ENCODE measurements at places on chromosomes 5 and 9.

- no peak for DNase-seq
- H3K4me1 ChIP-seq = no peaks in the 10 kb centered on the region
- no peak overlapping the region for H3K4me3 ChIP-seq
- no peak overlapping the region for H3K27ac ChIP-seq
- no peaks in the 10 kb centered on the region for H3K27me3 ChIP-seq
Measured at GRCh38 chr9:95273369-95274022, 44.0 kb downstream of the FANCC start.

GRCh38 chr5:12837592-12837991 is 933.3 kb upstream of the CTNND2 start:
- H3K36me3 ChIP-seq = no peaks in the 10 kb centered on the region
- H3K4me1 ChIP-seq = no peaks in the 10 kb centered on the region
- no peak for DNase-seq
- no peaks in the 10 kb centered on the region for H3K27me3 ChIP-seq
- no peak overlapping the region for H3K4me3 ChIP-seq
- no peak overlapping the region for H3K27ac ChIP-seq

DNA sequence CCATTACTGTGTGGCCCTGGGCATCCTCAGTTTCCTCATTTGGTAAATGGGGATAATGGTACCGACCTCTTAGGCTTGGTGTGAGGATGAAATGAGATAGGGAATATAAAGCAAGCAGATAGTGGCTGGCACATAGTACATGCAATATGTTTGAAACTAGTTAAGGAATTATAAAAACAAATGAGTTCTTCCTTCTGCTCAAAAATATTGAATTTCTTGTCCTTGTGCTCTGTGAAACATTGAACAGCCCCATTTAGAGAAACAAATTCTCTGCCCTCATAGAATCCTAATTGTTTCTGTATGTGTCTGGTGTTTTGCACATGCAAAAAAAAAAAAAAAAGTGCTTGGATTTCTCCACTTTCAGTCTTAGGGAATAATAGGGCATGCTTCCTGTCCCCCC is 39.7 kb downstream of the PTCD2 start:
- H3K27ac ChIP-seq = no peak overlapping the region
- no peaks in the 10 kb centered on the region for H3K27me3 ChIP-seq
- no peak overlapping the region for H3K4me3 ChIP-seq
- peaks cover 12% of the 10 kb centered on the region for H3K4me1 ChIP-seq
- H3K36me3 ChIP-seq = peaks cover 8% of the 10 kb centered on the region
- no peak for DNase-seq

DNA sequence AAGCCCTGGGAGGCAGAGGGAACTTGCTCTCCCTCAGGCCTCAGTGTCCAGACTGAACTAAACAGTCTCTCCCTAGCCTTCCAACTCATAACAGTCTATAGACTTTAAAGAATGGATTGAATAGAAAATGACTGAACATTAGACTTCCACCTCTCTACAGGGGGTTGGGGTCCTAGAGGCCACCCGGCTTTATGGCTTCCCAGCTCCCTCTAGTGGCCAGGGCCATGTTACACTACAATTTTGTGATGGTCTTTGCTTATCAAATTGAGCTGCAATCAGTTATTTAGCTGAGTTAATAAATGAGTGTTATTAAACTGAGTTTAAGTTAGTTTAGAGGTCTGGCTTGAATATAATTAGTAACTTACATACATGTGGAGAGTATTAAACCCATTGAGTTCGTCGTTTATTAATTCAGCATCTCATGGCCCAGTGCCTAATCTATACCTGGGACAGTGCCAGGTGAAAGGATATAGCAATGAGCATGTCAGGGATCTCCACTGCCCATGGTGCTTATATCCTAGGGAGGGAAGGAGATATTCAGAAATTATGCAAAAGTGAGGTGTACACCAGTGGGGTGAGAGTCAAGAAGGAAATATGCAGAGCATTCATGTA is 105.2 kb downstream of the SH3TC2 start:
- no peak for DNase-seq
- peaks cover 3% of the 10 kb centered on the region for H3K27me3 ChIP-seq
- no peaks in the 10 kb centered on the region for H3K4me1 ChIP-seq
- no peak overlapping the region for H3K4me3 ChIP-seq

- no peak overlapping the region for H3K4me3 ChIP-seq
- DNase-seq = no peak
- no peak overlapping the region for H3K27ac ChIP-seq
- no peaks in the 10 kb centered on the region for H3K4me1 ChIP-seq
- peaks cover 2% of the 10 kb centered on the region for H3K36me3 ChIP-seq
- H3K27me3 ChIP-seq = no peaks in the 10 kb centered on the region
Measured at GRCh38 chr5:69416180-69416579, 1.3 kb downstream of the MARVELD2 start.

DNA sequence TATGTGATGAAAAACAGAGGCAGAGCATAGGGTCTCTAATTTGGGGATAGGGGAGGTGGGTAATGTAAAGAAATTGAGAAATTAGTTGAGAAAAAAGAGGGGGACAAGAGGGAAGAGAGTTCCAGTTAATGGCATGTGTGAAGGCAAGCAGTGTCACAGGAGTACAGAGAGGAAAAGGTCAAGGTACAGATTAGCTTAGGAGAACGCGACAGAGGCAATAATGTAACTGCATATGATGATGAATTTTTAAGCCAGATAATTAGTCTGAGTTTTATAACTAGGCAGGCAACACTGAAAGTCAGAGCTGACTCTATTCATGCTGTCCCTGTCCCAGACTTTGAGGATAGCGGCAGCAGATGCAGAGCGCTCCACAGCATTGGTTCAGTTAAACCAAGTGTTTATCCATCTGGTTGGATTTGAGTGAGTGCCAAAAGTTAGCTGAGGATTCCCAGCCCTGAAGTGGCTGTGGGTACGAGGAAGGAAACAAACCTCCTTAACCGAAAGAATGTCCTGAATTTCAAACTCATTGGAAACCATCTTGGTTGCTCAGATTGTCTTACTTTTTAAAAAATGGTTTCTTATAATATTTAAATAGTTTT is 315.2 kb downstream of the ARHGAP26 start:
- no peaks in the 10 kb centered on the region for H3K36me3 ChIP-seq
- H3K27me3 ChIP-seq = no peaks in the 10 kb centered on the region
- no peak overlapping the region for H3K4me3 ChIP-seq
- H3K4me1 ChIP-seq = no peaks in the 10 kb centered on the region
- no peak overlapping the region for H3K27ac ChIP-seq
- no peak for DNase-seq

- H3K36me3 ChIP-seq = no peaks in the 10 kb centered on the region
- H3K27ac ChIP-seq = no peak overlapping the region
- no peak overlapping the region for H3K4me3 ChIP-seq
- no peak for DNase-seq
- H3K27me3 ChIP-seq = peaks cover 5% of the 10 kb centered on the region
Measured at GRCh38 chr9:114088571-114089170, 10.4 kb downstream of the KIF12 start.

- H3K27ac ChIP-seq = no peak overlapping the region
- H3K27me3 ChIP-seq = no peaks in the 10 kb centered on the region
- H3K36me3 ChIP-seq = no peaks in the 10 kb centered on the region
- H3K4me1 ChIP-seq = no peaks in the 10 kb centered on the region
- H3K4me3 ChIP-seq = no peak overlapping the region
Measured at GRCh38 chr9:129346046-129346445, 168.0 kb upstream of the IER5L start.

DNA sequence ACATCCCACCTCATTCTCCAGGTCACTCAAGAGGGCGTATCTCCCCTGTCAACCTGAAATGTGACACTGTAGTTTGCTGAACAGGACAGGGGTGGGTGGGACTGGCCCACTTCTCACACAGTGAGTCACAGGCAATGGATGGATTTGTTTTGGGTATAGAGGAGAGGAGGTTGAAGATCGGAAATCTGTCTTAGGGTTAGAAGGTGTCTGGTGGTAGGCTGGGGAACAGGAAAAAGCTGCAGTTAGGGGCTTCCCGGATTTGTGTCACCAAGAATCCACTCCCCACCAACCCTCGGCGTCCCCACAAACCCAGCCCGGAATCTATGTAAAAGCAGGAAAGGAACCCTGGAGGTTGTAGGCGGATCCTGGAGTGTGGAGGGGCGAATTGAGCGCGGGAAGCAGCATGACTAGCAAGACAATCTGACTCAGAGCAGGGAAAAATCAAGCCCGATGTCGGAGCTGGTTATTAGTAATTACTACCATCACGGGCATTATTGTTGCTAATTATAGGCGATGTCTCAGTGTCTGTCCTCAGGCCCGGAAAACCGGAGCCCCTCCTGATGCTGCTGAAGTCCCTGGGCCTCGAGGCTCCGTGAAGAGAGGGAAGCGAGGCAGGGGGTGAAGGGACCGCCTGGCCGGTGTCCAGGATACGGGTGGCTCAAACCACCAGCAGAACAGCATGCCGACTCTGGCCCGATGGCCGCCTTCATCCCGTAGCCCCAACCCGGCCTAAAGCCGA is 1.7 kb upstream of the IRX1 start:
- peak overlapping the region; percentile 33 for H3K4me3 ChIP-seq
- H3K27ac ChIP-seq = no peak overlapping the region
- peaks cover 14% of the 10 kb centered on the region for H3K4me1 ChIP-seq
- peak; percentile 38 for DNase-seq

GRCh38 chr5:175054243-175054642 is 329.9 kb downstream of the MSX2 start:
- no peaks in the 10 kb centered on the region for H3K4me1 ChIP-seq
- no peaks in the 10 kb centered on the region for H3K36me3 ChIP-seq
- no peak overlapping the region for H3K27ac ChIP-seq

GRCh38 chr5:95808686-95809413 is 13.7 kb downstream of the GLRX start:
- no peaks in the 10 kb centered on the region for H3K27me3 ChIP-seq
- peaks cover 19% of the 10 kb centered on the region for H3K4me1 ChIP-seq
- H3K27ac ChIP-seq = no peak overlapping the region
- DNase-seq = no peak
- H3K36me3 ChIP-seq = peaks cover 4% of the 10 kb centered on the region

- H3K27ac ChIP-seq = no peak overlapping the region
- no peaks in the 10 kb centered on the region for H3K36me3 ChIP-seq
- no peak overlapping the region for H3K4me3 ChIP-seq
- DNase-seq = no peak
Measured at GRCh38 chr9:97787551-97787950, 65.5 kb upstream of the FOXE1 start.

DNA sequence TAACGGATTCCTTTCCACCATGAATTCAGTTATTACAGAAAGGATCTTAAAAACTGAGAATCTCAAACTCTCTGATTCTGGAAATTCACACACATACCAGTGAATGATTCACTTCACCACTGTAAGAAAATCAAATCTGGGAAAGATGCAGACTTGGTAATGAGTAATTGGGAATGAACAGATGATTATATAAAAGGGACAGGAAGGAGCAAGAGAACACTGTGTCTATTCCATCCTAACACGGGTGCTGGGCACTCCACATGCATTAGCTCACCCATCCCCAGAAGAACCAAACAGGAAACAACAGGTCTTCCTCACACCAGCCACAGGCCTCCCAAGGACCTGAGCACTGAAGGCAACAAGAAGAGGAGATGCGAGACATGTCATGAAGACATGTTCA is 74.8 kb upstream of the ZNF622 start:
- peak overlapping the region; percentile 90 for H3K27ac ChIP-seq
- no peaks in the 10 kb centered on the region for H3K36me3 ChIP-seq
- H3K27me3 ChIP-seq = no peaks in the 10 kb centered on the region
- peak overlapping the region; percentile 6 for H3K4me3 ChIP-seq
- H3K4me1 ChIP-seq = peaks cover 36% of the 10 kb centered on the region

- DNase-seq = no peak
- H3K36me3 ChIP-seq = no peaks in the 10 kb centered on the region
- H3K27ac ChIP-seq = no peak overlapping the region
- no peak overlapping the region for H3K4me3 ChIP-seq
Measured at GRCh38 chr5:159469496-159470372, 139.4 kb upstream of the IL12B start.

DNA sequence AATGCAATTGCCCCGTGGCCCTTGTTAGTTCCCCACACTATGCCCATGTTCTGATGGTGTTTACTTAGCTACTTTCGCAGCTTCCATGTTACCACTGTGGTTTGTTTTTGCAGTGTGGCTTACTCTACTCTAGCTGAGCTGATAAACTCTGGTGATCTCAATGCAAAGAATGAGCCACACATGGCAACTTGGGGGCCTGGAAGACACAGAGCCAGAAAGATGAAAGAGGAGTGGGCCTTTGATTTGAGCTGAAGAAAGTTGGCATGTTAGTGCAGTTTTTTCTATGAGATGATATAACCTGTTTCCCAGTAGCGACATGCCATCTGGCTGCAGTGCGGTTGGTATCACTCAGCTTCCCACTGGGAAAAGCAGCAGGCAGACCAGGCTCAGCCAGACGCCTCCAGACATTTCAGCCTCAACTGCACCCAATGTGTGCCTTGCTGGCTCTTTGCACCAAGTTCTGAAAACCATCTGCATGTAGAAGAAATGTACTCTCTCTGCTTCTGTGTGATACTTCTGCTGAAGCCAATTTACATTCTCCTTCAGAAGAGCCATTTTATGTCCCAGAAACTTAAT is 329.4 kb downstream of the ARHGEF28 start:
- peaks cover 9% of the 10 kb centered on the region for H3K4me1 ChIP-seq
- H3K27me3 ChIP-seq = no peaks in the 10 kb centered on the region
- DNase-seq = peak; percentile 45
- H3K27ac ChIP-seq = no peak overlapping the region
- no peaks in the 10 kb centered on the region for H3K36me3 ChIP-seq

DNA sequence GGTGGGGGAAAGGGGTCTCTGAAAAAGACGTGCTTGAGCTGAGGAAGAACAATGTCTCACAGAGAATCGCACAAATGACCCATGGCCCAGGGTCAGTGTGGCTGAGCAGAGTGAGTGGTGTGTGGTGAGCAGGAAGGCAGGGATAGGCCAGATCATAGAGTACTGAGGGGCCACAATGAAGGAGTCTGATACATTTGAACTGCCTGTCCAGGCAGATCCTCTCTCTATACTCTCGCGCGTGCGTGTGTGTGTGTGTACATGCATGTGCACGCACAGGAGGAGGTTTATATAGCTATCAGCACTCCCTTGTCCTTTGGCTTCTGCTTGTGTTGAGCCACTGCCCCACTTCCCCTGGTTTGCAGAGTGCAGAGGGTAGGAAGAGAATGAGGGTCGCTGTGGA is 294.0 kb downstream of the ZNF608 start:
- no peaks in the 10 kb centered on the region for H3K36me3 ChIP-seq
- no peak for DNase-seq
- H3K27me3 ChIP-seq = peaks cover 6% of the 10 kb centered on the region
- peaks cover 14% of the 10 kb centered on the region for H3K4me1 ChIP-seq

- no peak overlapping the region for H3K4me3 ChIP-seq
- H3K27me3 ChIP-seq = no peaks in the 10 kb centered on the region
- H3K4me1 ChIP-seq = peaks cover 26% of the 10 kb centered on the region
- peak; percentile 34 for DNase-seq
Measured at GRCh38 chr5:72845889-72846288, 29.4 kb downstream of the TNPO1 start.

- H3K4me3 ChIP-seq = no peak overlapping the region
- H3K4me1 ChIP-seq = no peaks in the 10 kb centered on the region
- H3K27ac ChIP-seq = no peak overlapping the region
- H3K27me3 ChIP-seq = no peaks in the 10 kb centered on the region
- H3K36me3 ChIP-seq = no peaks in the 10 kb centered on the region
Measured at GRCh38 chr5:92242170-92242569, 859.1 kb upstream of the ARRDC3 start.
